ENCODE measurements at places on chromosomes 7 and 10.
A peak's percentile ranks its signal among the peaks of the same experiment; 100 is the strongest.

GRCh38 chr7:135886345-135887132 is 90.6 kb downstream of the MTPN start:
- H3K4me3 ChIP-seq = no peak overlapping the region
- no peaks in the 10 kb centered on the region for H3K36me3 ChIP-seq
- no peaks in the 10 kb centered on the region for H3K27me3 ChIP-seq
- H3K27ac ChIP-seq = no peak overlapping the region
- H3K4me1 ChIP-seq = peaks cover 6% of the 10 kb centered on the region

GRCh38 chr7:2025188-2025587 is 207.6 kb downstream of the MAD1L1 start:
- DNase-seq = no peak
- no peaks in the 10 kb centered on the region for H3K27me3 ChIP-seq
- no peak overlapping the region for H3K27ac ChIP-seq
- H3K36me3 ChIP-seq = peaks cover 2% of the 10 kb centered on the region
- peaks cover 8% of the 10 kb centered on the region for H3K4me1 ChIP-seq
- no peak overlapping the region for H3K4me3 ChIP-seq

DNA sequence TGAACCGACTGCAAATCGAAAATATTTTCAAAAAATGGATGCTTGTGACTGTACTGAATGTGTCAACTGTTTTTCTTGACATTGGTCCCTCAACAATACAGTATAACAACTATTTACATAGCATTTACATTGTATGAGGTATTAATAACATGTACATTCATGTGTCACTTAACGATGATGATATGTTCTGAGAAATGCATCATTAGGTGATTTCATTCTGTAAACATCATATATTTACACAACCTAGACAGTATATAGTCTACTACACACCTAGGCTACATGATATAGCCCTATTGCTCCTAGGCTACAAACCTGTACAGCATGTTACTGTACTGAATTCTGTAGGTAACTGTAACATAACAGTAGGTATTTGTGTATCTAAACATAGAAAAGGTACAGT is 39.7 kb downstream of the SIRT1 start:
- no peaks in the 10 kb centered on the region for H3K27me3 ChIP-seq
- H3K36me3 ChIP-seq = peaks cover 5% of the 10 kb centered on the region
- no peak overlapping the region for H3K27ac ChIP-seq
- DNase-seq = no peak

GRCh38 chr10:11192304-11193000 is 174.8 kb downstream of the CELF2 start:
- no peaks in the 10 kb centered on the region for H3K27me3 ChIP-seq
- peaks cover 84% of the 10 kb centered on the region for H3K4me1 ChIP-seq
- H3K27ac ChIP-seq = no peak overlapping the region
- peaks cover 19% of the 10 kb centered on the region for H3K36me3 ChIP-seq
- peak overlapping the region; percentile 61 for H3K4me3 ChIP-seq
- no peak for DNase-seq

GRCh38 chr10:114281006-114281405 is 42.0 kb downstream of the VWA2 start:
- H3K27me3 ChIP-seq = peaks cover 27% of the 10 kb centered on the region
- no peaks in the 10 kb centered on the region for H3K36me3 ChIP-seq
- H3K27ac ChIP-seq = no peak overlapping the region
- no peak for DNase-seq
- no peak overlapping the region for H3K4me3 ChIP-seq
- no peaks in the 10 kb centered on the region for H3K4me1 ChIP-seq

- no peak overlapping the region for H3K27ac ChIP-seq
- peaks cover 26% of the 10 kb centered on the region for H3K27me3 ChIP-seq
- H3K4me1 ChIP-seq = peaks cover 20% of the 10 kb centered on the region
- peaks cover 2% of the 10 kb centered on the region for H3K36me3 ChIP-seq
- no peak overlapping the region for H3K4me3 ChIP-seq
Measured at GRCh38 chr10:69655868-69656555, 26.0 kb downstream of the FAM241B start.

DNA sequence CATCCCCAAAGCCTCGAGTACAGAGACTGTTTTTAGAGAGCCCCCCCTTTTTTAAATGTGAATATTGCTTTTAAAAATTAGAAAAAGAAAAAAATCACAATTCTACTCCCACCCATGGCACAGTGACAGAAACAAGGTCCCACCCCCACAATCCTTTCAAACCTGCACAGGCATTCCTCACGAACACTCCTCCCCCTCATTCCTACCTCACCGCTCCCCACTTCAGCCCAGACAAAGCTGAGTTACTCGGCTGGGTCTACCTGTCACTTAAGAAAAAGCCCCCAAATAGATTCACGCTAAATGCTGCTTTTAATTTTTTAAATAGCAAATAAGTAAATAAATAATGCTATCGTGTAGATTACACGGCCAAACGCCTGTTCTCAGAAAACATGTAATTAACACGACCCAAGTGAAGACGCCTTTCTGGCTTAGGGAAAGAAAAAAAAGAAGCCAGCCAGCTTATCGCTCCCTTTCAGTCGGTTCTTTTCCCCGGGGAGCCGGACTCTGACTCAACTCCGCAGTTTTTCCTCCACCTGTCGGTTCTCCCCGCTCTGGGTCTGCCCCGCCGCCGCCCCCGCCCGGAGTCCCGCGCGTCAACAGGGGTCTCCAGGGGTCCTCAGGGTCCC is 739 bp downstream of the MPP7 start:
- DNase-seq = no peak
- H3K36me3 ChIP-seq = no peaks in the 10 kb centered on the region
- H3K4me3 ChIP-seq = peak overlapping the region; percentile 92
- peaks cover 41% of the 10 kb centered on the region for H3K4me1 ChIP-seq
- peak overlapping the region; percentile 72 for H3K27ac ChIP-seq

DNA sequence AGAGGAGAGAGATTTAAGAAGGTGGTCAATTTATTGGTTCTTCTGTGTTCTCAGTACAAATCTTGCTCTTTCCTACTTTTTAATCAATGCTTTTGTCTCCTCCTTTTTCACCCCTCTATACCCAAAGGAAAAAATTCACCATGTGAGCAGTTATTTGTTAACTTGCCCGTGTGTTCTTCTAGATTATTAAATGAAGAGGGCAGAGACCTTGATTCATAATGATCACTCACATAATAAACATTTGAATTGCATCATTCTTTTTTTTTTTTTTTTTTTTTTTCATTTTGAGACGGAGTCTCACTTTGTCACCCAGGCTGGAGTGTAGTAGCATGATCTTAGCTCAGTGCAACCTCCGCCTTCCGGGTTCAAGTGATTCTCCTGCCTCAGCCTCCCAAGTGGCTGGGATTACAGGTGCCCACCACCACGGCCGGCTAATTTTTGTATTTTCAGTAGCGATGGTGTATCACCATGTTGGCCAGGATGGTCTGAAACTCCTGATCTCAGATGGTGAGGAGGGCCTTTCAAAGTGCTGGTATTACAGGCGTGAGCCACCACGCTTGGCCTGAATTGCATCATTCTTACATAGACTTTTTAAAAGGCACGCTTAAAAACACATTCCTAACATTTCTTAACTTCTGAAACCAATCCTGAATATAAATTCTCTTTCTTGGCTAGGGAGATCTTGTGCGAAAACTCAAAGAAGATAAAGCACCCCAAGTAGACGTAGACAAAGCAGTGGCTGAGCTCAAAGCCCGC is 3.6 kb downstream of the GARS1 start:
- H3K36me3 ChIP-seq = peaks cover 9% of the 10 kb centered on the region
- H3K4me1 ChIP-seq = peaks cover 30% of the 10 kb centered on the region
- no peak for DNase-seq
- H3K27ac ChIP-seq = no peak overlapping the region

DNA sequence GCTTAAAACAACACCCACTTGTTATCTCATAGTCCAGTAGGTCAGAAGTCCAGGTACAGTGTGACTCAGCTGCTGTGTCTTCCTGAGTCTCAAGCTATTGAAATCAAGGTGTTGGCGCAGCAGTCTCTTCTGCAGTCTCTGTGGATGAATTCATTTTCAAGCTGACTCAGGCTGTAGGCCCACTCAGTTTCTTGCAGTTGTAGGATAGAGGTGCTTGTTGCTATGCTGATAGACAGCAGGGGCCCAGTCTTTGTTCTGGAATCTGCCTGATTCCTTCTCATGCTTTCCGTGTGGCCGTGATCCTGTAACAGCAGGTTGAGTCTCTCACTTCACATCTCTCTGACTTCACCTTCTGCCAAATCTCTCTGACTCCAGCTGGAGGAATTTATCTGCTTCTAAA is 400.4 kb upstream of the POM121L12 start:
- H3K4me3 ChIP-seq = no peak overlapping the region
- no peaks in the 10 kb centered on the region for H3K27me3 ChIP-seq
- no peaks in the 10 kb centered on the region for H3K36me3 ChIP-seq
- H3K27ac ChIP-seq = no peak overlapping the region
- H3K4me1 ChIP-seq = no peaks in the 10 kb centered on the region

GRCh38 chr7:4801839-4802231 is 26.4 kb downstream of the AP5Z1 start:
- peaks cover 2% of the 10 kb centered on the region for H3K4me1 ChIP-seq
- no peak overlapping the region for H3K27ac ChIP-seq
- no peak for DNase-seq

DNA sequence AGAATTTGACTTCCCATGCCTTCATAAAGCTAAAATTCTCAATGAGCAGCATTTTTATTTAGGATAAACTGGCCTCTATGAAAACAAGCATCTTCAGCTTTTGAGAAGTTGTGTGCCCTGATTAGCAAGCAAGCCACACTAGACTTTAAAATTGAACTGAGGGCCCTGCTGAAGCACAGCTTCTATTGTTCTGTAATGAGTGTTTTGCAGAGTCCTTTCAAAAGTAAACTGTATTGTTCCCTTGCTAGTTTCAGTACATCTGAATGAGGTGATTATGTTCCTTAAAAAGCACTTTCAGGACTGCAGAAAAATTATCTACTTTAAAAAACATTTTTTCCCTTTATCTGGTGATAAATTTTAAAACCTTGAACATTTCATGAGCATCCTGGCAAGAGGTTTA is 113.3 kb upstream of the PRPS1L1 start:
- no peak overlapping the region for H3K4me3 ChIP-seq
- H3K36me3 ChIP-seq = no peaks in the 10 kb centered on the region
- peaks cover 19% of the 10 kb centered on the region for H3K27me3 ChIP-seq
- no peaks in the 10 kb centered on the region for H3K4me1 ChIP-seq

- no peak for DNase-seq
- H3K4me1 ChIP-seq = peaks cover 12% of the 10 kb centered on the region
- no peaks in the 10 kb centered on the region for H3K36me3 ChIP-seq
- H3K4me3 ChIP-seq = no peak overlapping the region
- peaks cover 10% of the 10 kb centered on the region for H3K27me3 ChIP-seq
Measured at GRCh38 chr10:49314806-49315205, 15.8 kb downstream of the C10orf71 start.

Data from T-helper 17 cell (primary cell).